ENCODE measurements at places on chromosomes 4 and X. TPM values are rescaled to one million over a fixed set of nuclear protein-coding genes. Genes with fewer than 3 reads are reported as not detected.

The ERAS gene
- 0.27 TPM for total RNA-seq

The HSPA4L gene
- 12.2 TPM for total RNA-seq

The UBE2K gene
- total RNA-seq: 60.8 TPM

The NR3C2 gene
- 10.1 TPM for total RNA-seq

The ADGRL3 gene
- 257 TPM for total RNA-seq

The LAMP2 gene
- 48.3 TPM for total RNA-seq

The XPNPEP2 gene
- total RNA-seq: 1.5 TPM

The IBSP gene
- 0.27 TPM for total RNA-seq

The CLTRN gene
- total RNA-seq: 0.18 TPM

The KDR gene
- 17.7 TPM for total RNA-seq

The EVC gene
- 10.4 TPM for total RNA-seq

The OGT gene
- total RNA-seq: 254 TPM
